ENCODE measurements at places on chromosomes 3 and 15.
A peak's percentile ranks its signal among the peaks of the same experiment; 100 is the strongest.

DNA sequence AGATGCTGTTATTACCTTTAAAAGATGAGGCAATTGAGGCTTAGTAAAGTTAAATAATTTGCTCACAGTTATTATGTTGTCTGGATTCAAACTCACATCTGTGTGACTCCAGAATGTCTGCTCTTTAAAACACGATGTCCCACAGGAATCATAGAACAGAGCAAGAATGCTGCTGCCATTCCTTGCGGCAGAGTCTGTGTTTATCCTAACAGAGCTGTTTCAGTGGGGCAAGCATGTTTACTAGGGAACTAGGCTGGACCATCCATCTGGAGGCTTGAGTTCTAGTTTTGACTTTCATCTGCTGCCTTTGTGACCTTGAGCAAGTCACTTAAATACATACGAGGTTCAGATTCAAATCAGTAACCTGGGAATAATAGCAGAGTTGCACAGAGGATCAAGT lies 72.1 kb downstream of the BBX start:
- no peak for DNase-seq

DNA sequence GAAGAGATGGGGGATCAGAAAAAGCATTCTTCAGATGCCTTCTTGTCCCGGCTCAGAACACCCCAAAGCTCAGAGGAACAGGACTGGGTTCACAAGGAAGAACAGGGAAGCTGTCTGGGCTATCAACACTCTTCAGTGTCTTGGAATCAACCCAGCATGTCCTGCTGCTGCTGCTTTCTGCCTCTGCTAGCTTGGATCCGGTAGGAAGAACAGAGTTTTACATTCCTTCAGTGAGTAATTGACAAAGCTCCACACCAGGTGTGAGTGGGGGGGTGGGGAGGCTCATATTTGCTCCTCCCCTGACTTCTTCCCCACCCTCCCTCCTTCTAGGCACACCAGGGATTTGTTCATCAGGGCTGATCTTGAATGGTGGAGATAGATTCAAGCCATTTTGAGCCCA lies 13.1 kb upstream of the ETV5 start:
- DNase-seq, result no peak

GRCh38 chr3:13192471-13193213 lies 119.4 kb upstream of the IQSEC1 start:
- no peak for DNase-seq

- no peak for DNase-seq
These were observed 79.7 kb upstream of the RASGRF1 start for GRCh38 chr15:79170256-79170664.

DNA sequence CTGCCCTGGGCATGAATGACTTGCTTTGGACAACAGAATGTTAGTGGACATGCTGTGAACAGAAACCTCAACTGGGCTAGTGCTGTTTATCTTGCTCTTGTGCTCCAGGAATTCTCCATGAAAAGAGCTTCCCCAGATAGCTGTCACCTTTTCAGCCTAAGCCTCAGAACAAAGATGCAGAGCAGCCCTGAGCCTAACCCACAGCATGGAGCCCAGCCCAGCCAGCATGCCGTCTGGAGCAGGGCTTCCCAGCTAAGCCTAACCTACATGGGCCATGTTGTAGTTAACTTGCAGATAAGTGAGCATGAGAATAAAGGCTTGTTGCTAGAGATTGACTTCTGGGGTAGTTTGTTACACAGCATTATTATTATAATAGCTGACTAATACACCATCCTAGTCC lies 48.9 kb downstream of the SCN5A start:
- DNase-seq, result no peak

DNA sequence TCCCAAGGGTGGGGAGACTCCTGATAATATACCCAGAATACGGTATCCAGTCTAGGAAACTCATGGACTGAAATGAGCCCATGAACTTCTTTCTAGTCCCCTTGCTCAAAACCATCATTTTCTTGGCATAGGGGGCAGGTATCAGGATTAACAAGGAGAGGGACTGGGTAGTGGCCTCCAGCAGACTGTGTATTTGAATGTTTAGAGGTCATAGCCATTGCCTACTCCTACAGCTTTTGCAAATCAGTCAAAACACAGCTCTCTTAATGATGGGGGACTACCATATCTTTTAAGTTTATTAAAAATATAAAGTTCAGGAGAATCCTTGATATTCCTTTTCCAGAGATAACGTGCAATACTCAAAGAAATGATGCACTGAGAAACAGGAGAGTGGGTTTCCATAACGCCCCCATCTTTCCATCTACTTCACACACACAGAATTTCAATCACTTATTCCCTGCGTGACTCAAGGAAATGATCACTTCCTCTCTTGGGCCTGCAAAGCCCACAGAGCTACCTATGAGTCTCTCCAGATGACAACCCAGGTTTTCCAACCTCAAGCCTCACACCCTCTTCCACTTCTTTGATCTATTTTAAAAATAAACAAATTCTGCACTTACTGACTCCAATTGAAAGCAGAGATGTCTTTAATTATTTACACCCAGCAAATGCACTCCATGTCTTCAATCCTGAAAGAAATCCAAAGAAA lies 584.0 kb upstream of the LMCD1 start:
- DNase-seq, result no peak

- no peak for DNase-seq
These were observed 8.5 kb downstream of the IP6K2 start for GRCh38 chr3:48708481-48708889.

DNA sequence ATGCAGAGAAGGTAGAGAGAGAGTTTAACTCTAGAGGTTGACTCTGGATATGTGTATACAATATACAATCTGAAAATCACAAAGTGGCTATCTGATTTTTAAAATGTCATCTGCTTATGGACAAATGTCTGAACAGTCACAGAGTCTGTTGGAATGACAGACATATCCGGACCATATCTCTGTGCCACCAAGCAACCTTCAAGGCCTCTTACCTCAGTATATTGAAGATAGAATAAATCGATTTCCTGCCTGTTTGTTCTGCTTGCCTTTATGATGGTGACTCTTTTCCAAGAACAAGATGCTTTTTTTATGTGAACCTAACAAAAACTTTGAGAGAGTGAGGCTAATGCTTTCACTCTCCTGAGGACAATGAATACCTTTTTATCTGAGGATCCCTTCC lies 151.1 kb downstream of the RBPMS2 start:
- no peak for DNase-seq

DNA sequence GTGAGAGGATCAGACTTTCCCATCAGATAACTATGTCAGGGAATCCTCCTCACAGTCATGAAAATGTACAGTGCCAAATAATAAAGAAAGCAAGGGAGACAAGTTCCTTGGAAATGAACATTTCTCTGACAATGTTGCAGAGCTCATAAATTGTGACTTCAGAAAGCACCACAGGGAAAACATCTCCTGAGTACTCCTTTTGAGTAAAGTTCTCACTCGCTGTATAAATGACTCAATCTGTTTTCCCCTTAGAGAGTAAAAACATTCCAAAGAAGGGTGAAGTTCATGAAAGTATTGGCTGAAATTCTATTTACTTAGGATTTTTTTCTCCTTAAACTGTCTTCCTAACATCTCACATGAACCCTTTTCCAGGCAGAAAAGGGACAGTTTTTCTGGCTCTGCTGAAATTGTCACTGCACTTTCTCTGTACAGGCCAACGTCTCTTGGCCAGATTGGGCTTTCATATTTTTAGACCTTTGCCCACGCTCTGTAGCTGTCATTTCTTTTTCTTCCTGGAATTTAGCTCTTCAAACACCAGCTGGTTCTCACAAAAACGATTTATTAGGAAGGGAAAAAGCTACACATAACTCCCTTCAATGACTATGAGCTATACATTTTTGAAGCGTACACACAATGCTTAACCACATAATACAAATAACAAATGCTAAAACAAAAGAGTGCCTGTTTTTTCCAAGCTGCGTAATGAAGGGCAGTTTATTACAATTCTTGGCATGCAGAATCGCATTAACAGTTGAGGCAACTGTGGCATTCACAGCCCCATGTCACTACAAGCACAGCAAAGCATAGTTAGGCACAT lies 216.1 kb downstream of the ATP8B4 start:
- DNase-seq, result no peak

- DNase-seq, result no peak
These were observed 66.7 kb upstream of the GCSAM start for GRCh38 chr3:112199622-112200316.

- DNase-seq, result no peak
These were observed 6.0 kb downstream of the WNT5A start for GRCh38 chr3:55480911-55481743.

DNA sequence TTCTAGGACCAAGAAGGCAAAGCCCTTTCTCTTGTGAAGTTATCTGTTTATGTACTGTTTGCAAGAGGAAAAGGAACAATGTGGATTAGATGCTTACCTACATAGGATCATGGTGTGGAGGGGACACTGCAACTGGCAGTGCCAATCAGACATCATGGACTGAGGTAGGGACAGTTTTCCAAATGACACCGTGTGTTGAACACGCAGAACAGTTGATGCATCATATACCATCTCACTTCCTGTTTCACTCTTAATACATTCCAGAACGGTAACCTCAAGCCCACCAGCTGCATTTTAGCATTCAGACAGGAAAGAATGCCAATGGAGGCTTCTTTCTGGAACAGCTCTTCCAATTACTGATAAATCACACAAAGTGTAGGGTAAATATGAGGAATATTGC lies 397.7 kb upstream of the LMCD1 start:
- no peak for DNase-seq

GRCh38 chr15:101068961-101069653 lies 149.9 kb downstream of the LRRK1 start:
- no peak for DNase-seq

GRCh38 chr3:134552784-134553183 lies 66.9 kb downstream of the CEP63 start:
- DNase-seq, result no peak

GRCh38 chr3:62378311-62378789 lies 5.0 kb upstream of the FEZF2 start:
- DNase-seq, result no peak

GRCh38 chr3:105177576-105177975 lies 189.1 kb upstream of the ALCAM start:
- no peak for DNase-seq

GRCh38 chr3:194121891-194122631 lies 13.9 kb upstream of the HES1 start:
- DNase-seq, result no peak

- no peak for DNase-seq
These were observed 30.6 kb downstream of the CYP19A1 start for GRCh38 chr15:51307811-51308210.

GRCh38 chr3:148962513-148962912 lies 28.8 kb upstream of the GYG1 start:
- no peak for DNase-seq

GRCh38 chr3:45610119-45610518 lies 15.6 kb downstream of the LIMD1 start:
- no peak for DNase-seq

DNA sequence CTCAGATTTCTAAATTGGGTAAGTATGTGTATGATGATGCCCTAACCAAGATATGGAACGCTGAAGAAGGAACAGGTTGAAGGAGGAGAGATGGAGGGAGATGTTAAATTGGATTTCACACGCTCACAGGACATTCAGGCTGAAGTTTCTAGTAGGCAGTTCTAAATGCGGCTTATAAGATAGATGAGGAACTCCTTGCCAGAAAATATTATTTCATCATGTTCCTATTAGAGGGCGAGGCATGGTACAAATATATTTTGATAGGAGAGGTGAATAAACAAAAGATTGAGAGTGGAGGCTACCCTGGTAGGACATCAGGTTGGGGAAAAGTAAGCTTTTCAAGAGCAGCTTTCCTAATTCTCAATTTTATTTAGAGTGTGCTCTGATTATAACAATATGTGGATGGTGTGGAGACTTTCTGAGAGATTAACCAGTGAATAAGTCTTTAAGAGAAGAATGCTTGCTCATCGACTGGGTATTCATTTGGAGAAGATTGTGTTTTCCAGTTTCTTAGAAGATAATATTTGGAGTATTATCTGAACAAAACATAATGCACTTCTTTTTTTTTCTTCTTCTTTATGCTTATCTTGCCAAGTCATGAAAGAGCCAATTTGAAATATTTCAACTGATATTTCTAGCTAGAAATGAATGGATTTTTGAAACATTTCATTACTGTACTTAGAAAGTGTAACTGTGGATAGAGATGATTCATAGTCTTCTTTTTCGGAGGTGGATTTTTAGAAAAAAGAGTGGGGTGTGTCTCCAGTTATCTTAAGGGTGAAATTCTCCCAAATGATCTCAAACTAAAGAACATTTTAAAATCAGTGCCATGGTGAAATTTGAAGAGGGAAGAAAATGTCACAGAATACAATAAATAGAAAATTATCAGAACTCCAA lies 88.5 kb downstream of the B3GALNT1 start:
- no peak for DNase-seq

DNA sequence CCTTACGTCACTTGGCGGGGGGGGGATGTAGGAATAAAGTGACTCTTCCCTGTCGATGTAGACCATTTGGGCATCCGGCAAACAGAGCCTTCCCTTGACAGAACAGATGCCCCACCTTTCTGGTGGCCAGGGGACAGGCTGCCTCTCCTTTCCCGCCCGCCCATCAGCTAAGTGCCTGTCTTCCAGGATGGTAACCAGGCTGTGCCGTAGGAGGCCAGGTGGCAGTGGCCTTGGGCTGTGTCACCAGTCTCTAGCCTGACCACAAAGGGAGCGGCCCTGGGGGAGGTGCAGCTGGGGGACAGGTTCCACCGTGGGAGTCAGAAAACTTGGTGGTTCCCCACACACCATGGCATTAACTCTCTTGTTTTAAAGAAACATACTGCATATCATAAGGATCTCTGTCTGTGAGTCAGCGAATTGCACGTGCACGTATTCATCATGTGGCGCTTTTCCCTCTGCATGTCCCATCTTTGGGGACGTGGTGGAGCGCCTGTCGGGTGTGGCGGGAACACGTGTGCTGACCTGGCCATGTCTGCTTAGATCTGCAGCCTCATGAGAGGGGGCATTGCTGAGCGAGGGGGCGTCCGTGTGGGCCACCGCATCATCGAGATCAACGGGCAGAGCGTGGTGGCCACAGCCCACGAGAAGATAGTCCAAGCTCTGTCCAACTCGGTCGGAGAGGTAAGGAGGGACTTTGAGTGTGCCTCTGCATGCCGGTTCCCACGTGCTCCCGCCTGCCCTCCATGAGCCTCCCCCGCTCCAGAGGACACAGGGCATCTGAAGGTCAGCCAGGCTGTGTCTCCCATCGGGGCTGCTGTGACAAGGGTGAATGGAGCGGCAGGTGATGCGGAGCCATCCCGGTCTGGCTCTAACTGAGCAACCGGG lies 156.0 kb downstream of the NSMCE3 start:
- no peak for DNase-seq

GRCh38 chr3:53865732-53866499 lies 16.0 kb downstream of the ACTR8 start:
- no peak for DNase-seq

- DNase-seq, result peak; percentile 63
These were observed at the start of gene PODXL2 for GRCh38 chr3:127628788-127629466. TSS of gene PODXL2 (plus strand) at chr3:127629185. CDS start at chr3:127629220, 35 bp downstream.

- DNase-seq, result no peak
These were observed 27.5 kb downstream of the ESYT3 start for GRCh38 chr3:138461896-138462295.

GRCh38 chr3:50287262-50287661 lies 5.0 kb downstream of the IFRD2 start:
- DNase-seq, result no peak

GRCh38 chr15:86256628-86257027 lies 177.0 kb downstream of the AGBL1 start:
- DNase-seq, result no peak

- DNase-seq, result no peak
These were observed 84.8 kb downstream of the DCLK3 start for GRCh38 chr3:36679384-36680200.
